Kidney epithelial cell (primary cell): ENCODE measurements at places on chromosomes 5 and 9. TPM values are rescaled to one million over a fixed set of nuclear protein-coding genes. Genes with fewer than 3 reads are reported as not detected.

The FOXD4 gene
- 0.13 and 0.34 TPM in 2 replicates for total RNA-seq

The ADGRD2 gene
- not detected in 2 replicates for total RNA-seq

The HMGCS1 gene
- 64.3 and 72.8 TPM in 2 replicates for total RNA-seq

The SPINK6 gene
- not detected in 2 replicates for total RNA-seq

The FAM151B gene
- 1.0 and 3.8 TPM in 2 replicates for total RNA-seq

The CCL19 gene
- total RNA-seq: not detected in 2 replicates

The RASGRF2 gene
- total RNA-seq: 5.4 and 5.8 TPM in 2 replicates

The BARX1 gene
- total RNA-seq: not detected in 2 replicates

The TPPP gene
- total RNA-seq: 1.9 and 2.5 TPM in 2 replicates
